Fibroblast of lung (primary cell): ENCODE measurements at places on chromosomes 2 and 18. TPM values are rescaled to one million over a fixed set of nuclear protein-coding genes. Genes with fewer than 3 reads are reported as not detected.

KANSL1L gene
- 21.8 and 26.1 TPM in 2 replicates for total RNA-seq

LRP1B gene
- total RNA-seq, result under 0.01 TPM in 2 replicates

MOGAT1 gene
- not detected in 2 replicates for total RNA-seq

EPG5 gene
- 34.2 and 87.4 TPM in 2 replicates for total RNA-seq

DNA sequence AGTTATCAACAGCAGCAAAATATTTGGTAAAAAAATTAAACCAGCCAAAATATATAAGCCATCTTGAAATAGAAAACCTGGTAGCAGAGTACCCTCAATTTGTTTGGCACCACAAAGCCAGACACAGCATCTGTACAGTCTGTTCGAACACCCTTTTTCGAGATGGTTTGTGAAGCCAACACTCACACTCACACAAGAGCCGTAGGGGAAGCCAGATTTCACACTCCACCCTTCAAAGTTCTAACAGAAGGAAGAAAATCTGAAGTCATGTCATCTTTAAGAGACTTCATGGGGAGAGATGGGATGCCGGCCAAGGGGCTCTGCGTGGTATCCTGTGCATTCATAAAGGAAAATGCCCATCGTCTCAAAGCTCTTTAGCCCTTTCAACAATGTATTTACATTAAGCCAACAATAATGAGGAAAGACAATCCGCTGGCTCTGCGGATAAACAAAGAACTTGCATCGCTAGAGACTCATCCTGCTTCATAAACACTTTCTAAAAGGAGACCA is 451.5 kb upstream of the CHST9 start:
- DNase-seq, result no peak
- no peaks in the 10 kb centered on the region for H3K27me3 ChIP-seq
- H3K4me3 ChIP-seq, result no peak overlapping the region
- no peaks in the 10 kb centered on the region for H3K36me3 ChIP-seq
- no peaks in the 10 kb centered on the region for H3K4me1 ChIP-seq
- no peak overlapping the region for H3K27ac ChIP-seq

- H3K36me3 ChIP-seq, result no peaks in the 10 kb centered on the region
- H3K27ac ChIP-seq, result no peak overlapping the region
- DNase-seq, result no peak
- no peaks in the 10 kb centered on the region for H3K27me3 ChIP-seq
- H3K4me1 ChIP-seq, result no peaks in the 10 kb centered on the region
Observed at GRCh38 chr18:47605093-47605492, 325.4 kb downstream of the SMAD2 start.

DNA sequence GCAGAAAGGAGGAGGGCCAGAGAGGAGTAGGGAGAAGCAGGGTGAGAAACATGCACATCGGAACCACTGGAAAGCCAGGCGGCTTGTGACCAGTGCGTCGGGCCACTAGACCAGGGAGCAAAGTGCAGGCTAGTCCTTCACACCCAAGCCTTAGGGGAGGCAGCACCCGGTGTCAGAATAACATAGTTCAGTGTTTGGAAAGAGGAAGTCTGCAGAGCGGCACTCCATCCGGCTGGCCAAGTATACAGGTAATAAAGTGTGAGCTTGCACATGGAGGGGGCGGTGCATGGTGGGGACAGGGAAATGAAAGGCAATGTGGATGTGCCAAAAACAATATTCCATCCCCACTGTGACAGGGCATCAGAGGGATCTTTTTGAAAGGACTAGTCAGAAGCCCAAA is 69.7 kb downstream of the ZNF521 start:
- no peak overlapping the region for H3K4me3 ChIP-seq
- H3K27me3 ChIP-seq, result no peaks in the 10 kb centered on the region
- H3K27ac ChIP-seq, result no peak overlapping the region
- peaks cover 21% of the 10 kb centered on the region for H3K4me1 ChIP-seq
- DNase-seq, result no peak

GRCh38 chr2:134416637-134417036 is 162.8 kb downstream of the MGAT5 start:
- H3K27me3 ChIP-seq, result no peaks in the 10 kb centered on the region
- no peak overlapping the region for H3K27ac ChIP-seq
- DNase-seq, result no peak
- no peaks in the 10 kb centered on the region for H3K36me3 ChIP-seq
- H3K4me1 ChIP-seq, result peaks cover 20% of the 10 kb centered on the region
